ENCODE measurements at places on chromosomes 11 and 22. TPM values are rescaled to one million over a fixed set of nuclear protein-coding genes. Genes with fewer than 3 reads are reported as not detected.

The TMEM191B gene
- not detected for total RNA-seq

The IGF2 gene
- 21.7 TPM for total RNA-seq

DNA sequence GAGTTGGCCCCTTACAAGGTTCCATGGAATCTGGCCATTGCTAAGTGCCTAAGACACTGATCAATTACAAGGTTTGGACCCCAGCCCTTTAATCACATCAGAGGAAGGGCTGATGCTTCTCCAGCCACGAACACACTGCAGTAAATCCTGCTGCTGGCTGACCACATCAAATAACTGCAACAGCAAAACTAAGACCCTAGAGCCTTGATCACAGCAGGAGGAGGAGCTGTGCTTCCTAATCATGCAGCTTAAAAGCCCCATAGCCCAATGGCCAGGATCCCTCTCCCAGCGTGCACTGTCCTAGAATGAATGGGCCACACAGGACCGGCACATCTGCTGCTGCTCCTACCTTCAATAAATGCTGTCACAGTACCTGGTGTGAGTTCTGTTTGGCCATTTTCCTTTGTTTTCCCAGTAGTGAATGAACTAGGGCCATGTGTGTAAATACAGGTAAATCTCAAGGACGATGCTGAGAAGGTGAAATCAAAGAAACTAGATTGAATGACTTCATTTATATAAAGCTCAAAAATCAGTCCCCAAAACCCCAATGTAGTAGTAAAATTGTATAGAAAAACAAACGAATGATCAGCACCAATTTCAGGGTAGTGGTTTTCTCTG lies 12.7 kb downstream of the ZP1 start:
- H3K4me1 ChIP-seq = peaks cover 4% of the 10 kb centered on the region
- no peak overlapping the region for H3K4me3 ChIP-seq
- DNase-seq = no peak
- H3K27me3 ChIP-seq = no peaks in the 10 kb centered on the region
- no peaks in the 10 kb centered on the region for H3K36me3 ChIP-seq

DNA sequence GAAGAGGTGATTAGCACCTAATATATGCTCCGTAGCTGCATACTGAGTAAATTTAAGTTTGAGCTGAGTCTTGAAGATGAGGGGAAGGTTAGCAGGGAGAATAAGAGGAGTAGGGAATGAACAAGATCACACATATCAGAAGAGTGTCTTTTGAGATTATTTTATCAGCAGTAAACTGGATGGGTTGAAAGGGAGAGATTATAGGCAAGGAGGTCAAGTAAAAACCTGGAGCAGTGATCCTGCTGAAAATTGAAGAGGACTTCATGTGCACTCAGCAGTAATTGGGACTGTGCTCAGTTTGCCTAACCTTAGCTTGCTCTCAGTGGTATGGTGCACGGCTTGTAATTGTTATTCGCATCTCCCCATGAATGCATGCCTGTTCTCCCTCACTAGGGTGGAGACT lies 79.5 kb upstream of the PICALM start:
- H3K4me3 ChIP-seq = no peak overlapping the region
- no peaks in the 10 kb centered on the region for H3K27me3 ChIP-seq
- DNase-seq = no peak
- H3K36me3 ChIP-seq = no peaks in the 10 kb centered on the region
- H3K4me1 ChIP-seq = peaks cover 22% of the 10 kb centered on the region

- no peak overlapping the region for H3K27ac ChIP-seq
- no peak for DNase-seq
- H3K36me3 ChIP-seq = no peaks in the 10 kb centered on the region
- H3K4me3 ChIP-seq = no peak overlapping the region
- H3K4me1 ChIP-seq = no peaks in the 10 kb centered on the region
- H3K27me3 ChIP-seq = no peaks in the 10 kb centered on the region
These were observed 47.2 kb downstream of the GAB4 start for GRCh38 chr22:16960884-16961249.

DNA sequence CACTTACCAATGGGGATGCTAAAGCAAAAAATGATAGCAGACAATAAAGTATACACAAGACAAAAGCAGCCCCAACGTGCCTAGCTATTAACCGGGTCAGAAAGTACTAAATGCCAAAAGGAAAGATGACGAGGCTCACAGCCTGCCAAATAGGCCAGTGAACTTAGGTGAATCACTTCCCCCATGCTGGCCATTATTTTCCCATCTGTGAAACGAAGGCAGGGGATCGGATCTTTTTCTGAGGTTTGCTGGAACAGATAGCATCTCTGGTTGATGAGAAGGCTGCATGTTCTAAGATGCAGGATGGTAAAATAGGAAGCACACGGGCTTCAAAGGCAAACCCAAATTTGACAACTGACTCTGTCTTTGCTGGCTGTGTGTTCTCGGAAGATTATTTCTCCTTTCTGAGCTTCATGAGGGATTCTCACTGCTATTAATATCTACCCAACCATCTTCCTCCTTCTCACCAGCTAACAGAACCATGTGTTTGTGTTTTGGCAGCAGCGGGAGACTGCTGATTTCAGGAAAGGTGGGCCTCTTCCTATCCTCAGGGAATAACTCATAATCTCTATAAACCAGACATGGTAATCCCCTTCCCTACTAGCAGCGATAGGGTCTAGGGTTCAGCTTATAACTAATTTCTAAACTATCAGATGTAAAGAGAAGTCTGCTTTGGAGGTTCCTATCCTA lies 390.7 kb downstream of the LARGE1 start:
- no peak for DNase-seq

The GGTLC2 gene
- not detected for total RNA-seq

- H3K27ac ChIP-seq = peak overlapping the region; percentile 86
- no peaks in the 10 kb centered on the region for H3K27me3 ChIP-seq
- DNase-seq = peak; percentile 90
- H3K36me3 ChIP-seq = no peaks in the 10 kb centered on the region
These were observed 2.4 kb downstream of the C11orf96 start for GRCh38 chr11:43944761-43945311.

GRCh38 chr22:25492841-25493734 lies 71.4 kb upstream of the GRK3 start:
- H3K27me3 ChIP-seq = no peaks in the 10 kb centered on the region
- no peak overlapping the region for H3K4me3 ChIP-seq
- no peak overlapping the region for H3K27ac ChIP-seq
- H3K36me3 ChIP-seq = no peaks in the 10 kb centered on the region
- peaks cover 3% of the 10 kb centered on the region for H3K4me1 ChIP-seq

GRCh38 chr11:19552161-19552560 lies 160.5 kb upstream of the NAV2 start:
- no peaks in the 10 kb centered on the region for H3K4me1 ChIP-seq
- no peak for DNase-seq
- no peaks in the 10 kb centered on the region for H3K27me3 ChIP-seq

DNA sequence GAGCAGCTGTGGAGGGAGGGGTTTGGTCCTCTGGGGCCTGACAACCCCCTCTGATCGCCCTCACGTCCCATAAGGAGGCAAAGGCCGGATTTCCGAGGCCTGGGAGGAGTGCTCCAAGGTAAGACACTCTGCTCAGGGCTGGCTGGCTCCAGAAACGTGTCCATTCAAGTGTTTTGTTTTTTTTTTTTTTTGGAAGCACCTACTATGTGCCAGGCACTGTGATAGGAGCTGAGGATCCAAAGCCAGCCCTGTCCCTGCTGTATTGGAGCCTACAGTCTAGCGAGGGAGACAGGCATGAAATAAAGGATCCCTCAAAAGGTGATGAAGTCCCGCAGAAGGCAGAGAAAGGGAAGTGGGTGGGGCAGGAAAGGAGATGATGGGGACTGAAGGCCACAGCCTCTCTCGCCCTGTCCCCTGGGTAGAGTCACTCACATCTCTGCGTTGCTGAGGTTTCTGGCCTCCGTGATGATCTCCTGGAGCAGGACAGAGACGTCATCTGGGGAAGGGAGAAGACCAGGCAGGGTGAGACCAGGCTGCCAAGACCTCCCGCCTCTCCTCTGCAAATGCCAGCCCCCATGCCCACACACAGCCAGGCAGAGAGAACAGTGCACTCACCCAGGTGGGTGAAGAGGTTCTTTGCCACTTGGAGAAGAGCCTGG lies 89.2 kb downstream of the PDE2A start:
- no peaks in the 10 kb centered on the region for H3K4me1 ChIP-seq
- H3K4me3 ChIP-seq = no peak overlapping the region
